ENCODE measurements at places on chromosomes 3 and 15.
A peak's percentile ranks its signal among the peaks of the same experiment; 100 is the strongest.

- no peak for DNase-seq
These were observed 65.9 kb downstream of the THSD4 start for GRCh38 chr15:71180986-71181853.

- DNase-seq: no peak
These were observed 8.0 kb downstream of the FBLN2 start for GRCh38 chr3:13556917-13557316.

GRCh38 chr15:52020221-52021085 is 1.4 kb downstream of the MAPK6 start:
- no peak for DNase-seq

DNA sequence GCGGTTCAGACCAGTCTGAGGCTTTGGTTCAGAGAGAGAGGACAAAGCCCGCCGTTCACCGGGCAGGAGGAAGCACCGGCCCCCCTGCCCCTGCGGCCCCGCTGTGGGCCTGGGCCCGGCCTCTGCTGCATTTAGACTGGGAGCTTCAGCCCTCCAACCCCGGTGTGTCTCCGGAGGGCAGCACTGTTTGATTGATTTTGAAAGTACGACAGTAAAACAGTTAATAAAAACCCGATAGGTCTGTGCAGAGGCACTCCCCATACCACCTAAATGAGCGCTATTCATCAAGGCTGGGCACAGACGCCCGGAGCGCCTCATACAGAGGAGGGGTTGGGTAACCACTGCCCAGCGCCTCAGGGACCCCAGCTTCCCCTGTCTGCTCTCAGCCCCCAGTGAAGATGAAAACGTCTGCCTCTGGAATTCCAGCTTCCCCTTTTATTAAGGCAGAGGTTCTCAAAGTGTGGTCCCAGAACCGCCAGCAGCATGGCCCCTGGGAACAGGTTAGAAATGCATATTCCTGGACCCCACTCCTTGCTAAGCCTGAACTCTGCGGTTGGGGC is 256.7 kb upstream of the TLE3 start:
- no peak for DNase-seq

- no peak for DNase-seq
These were observed 435.6 kb upstream of the ATP10A start for GRCh38 chr15:26298659-26299170.

GRCh38 chr3:183833516-183833915 is 8.1 kb upstream of the MAP6D1 start:
- no peak for DNase-seq

DNA sequence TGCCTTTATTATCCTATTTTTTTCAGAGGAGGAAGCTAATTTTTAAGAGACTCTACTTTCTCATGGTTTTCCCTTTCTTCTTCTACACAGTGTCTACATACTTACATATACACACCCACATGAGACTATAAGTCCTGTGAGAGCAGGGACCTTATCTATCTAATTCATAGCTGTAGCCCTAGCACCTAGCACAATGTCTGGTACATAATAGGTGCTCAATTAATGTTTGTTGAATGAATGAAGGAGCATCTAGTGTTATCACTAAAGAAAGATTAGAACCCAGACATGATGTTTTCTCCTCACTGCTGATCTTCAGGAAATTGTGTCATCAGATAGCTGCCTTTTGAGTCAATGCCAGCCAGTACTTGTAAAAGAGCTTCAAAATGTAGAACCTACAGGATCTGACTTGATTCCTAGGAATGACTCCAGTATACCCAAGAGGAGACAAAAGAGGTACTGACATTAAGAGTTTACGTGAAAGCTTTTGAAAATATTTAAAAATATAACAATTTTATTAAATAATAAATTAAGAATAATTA is 2.5 kb downstream of the SCG5 start:
- DNase-seq: no peak

GRCh38 chr3:183161552-183162336 is 790 bp downstream of the LAMP3 start:
- no peak for DNase-seq

- DNase-seq: no peak
These were observed 245.4 kb upstream of the CDIN1 start for GRCh38 chr15:36334059-36334458.

DNA sequence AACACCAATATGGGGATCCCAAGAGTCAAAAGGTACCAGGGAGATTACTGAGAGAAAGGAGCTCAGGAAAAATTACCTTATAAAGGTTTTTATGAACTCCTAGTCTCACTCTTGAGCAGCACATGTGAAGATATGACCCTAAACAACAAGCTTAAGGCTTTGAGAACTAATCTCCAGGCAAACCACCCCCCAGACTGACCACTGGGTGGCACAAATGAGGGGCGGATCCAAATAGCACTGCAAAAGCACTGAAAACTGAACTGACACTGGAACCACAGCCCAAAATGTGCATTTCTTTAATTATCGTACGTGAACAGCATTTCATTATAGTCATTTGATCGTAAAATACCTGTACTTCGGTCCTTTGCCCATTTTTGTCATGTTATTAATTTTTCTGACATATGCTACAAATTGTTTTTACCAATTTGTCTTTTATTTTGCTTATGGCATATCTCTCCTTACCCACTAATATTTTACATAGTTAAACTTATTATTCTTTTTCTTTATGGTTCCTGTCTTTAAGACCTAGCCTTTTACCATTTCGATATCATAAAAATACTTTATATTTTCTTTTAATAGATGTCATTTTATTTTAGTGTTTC is 31.5 kb upstream of the TFDP2 start:
- DNase-seq: no peak

DNA sequence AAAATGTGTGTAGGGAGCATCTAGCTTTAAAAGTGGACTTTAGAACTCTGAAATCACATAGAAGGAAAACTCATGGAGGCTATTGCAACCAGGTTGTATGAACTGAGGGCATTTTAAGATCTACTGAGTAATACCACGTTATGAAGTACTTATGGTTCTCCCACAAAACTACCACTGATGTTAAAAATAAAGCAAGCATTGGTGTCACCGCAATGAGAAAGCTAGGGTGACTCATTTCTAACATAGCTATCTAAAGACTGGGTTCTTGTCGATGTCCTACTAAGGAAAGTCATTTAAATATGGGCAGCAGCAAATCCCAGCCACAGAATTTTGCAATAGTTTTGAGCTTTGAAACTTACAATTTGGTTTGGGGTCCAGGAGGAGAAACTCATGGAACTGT is 584.8 kb downstream of the DIPK2A start:
- DNase-seq: no peak

DNA sequence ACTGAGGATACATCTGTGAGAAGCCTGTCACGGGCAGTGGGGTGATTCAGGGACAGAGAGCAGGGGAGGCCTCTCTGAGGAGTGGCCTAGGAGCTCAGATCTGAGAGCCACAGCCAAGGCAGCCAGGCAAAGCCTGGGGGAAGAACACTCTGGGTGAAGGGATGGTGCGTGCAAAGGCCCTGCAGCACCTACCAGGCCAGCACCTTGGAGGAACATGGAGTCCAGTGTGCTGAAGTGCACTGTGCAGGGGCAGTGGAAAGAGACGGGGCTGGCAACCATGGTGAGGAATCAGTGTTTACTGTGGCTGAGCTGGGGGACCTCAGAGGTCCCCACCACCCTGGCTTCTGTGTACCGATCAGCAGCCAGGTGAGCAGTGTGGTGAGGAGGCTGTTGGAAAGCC is 48.0 kb downstream of the NUP210 start:
- DNase-seq: no peak

- no peak for DNase-seq
These were observed 28.1 kb downstream of the DCLK3 start for GRCh38 chr3:36736301-36736700.

DNA sequence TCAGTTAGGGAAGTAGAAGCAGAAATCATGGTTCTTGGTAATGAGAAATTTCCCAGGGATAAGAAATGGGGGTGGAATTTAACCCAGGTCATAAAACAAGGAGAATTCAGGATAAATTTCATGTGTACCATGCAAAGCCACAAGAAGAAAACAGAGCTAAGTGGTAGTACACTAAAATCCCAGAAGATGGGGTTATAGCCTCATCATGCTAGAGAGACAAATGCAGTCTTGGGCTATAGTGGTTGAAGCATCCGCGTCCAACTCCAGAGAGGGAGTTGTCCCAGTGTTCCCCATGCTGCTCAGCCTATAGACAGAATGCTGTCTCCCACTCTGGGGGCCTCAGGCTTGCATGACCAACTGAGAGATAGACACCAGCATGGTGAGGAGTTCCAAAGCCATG is 36.2 kb upstream of the CLRN1 start:
- no peak for DNase-seq

GRCh38 chr3:42116466-42116865 is 25.3 kb downstream of the TRAK1 start:
- DNase-seq: no peak

- peak; percentile 70 for DNase-seq
These were observed 47.5 kb upstream of the MUC4 start for GRCh38 chr3:195859061-195859845.

GRCh38 chr3:19947549-19948225 is 790 bp downstream of the RAB5A start:
- DNase-seq: peak; percentile 26

- DNase-seq: no peak
These were observed 101.3 kb upstream of the ATP11B start for GRCh38 chr3:182692021-182692420.

GRCh38 chr3:69890691-69891090 is 108.8 kb upstream of the SAMMSON start:
- no peak for DNase-seq

DNA sequence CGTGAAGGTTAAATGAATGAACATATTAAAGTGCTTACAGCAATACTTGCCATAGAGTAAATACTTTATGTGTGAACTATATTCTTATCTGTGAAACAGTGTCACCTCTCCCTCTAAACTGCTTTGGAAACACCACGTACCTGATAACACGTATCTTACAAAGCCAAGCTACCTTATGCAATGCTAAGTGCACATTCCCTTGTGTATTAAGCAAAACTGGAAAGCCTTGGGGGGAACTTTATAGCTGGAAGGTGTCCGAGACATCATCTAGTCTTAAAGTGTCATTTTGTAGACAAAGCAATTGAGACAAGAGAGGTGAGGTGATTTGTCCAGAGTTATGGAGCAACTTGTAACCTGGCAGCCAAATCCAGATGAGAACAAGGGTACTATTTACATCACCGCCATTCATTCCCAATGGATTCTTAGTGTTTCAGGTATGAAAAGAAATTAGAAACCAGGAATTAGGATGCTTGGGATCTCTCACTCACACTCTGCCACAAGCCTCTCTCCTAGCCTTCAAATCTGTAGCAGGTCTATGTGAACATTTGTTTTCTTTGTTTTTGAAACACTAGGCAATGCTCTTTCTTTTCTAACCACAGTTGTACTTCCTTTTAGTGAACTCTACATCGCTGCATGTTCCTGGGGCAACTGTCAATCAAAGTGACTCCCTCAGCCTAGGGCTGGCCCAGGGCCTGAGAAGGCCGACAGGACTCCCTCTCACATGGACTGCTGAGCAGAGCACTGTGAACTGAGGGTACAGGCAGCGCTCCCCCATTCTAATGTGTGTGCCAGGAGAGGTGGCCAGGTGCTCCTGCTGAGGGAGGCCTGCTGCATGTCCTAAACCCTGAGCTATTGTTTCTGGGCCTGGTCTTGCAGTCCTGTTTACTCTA is 13.9 kb upstream of the MGLL start:
- no peak for DNase-seq

DNA sequence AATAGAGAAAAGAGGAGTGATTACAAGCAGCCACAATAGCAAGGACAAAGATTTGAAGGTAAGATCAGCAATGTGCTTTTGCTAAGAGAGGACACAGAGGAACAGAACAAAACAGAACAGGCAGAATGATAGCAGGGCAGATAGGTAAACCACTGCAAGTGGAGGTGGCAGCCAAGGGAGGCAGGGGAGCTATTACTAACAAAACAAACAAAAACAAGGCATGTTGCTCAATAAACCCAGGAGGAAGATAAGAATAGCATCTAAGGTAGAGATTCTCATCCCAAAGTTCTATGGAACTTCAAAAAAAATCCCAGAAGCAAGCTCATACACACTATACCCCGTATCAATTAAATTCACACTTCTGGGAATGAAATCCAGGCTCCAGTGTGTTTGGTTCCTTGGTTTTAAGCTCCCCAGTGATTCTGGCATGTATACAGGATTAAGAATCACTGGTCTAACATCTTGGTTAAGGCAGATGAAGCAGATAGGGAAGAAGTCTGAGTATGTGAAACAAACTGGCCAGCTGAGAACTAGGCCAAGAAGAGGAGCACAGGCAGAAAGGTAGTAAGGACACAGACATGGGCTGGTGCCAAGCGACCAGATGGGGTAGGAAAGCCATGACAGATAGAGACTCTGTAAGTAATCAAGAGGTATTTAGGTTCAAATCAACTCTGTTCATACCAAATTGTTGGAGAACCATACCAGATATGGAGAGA is 189.2 kb downstream of the DTWD1 start:
- no peak for DNase-seq

- DNase-seq: no peak
These were observed 326.8 kb downstream of the TBL1XR1 start for GRCh38 chr3:176870451-176870850.

GRCh38 chr15:64275934-64276333 is 80.0 kb downstream of the CSNK1G1 start:
- no peak for DNase-seq

DNA sequence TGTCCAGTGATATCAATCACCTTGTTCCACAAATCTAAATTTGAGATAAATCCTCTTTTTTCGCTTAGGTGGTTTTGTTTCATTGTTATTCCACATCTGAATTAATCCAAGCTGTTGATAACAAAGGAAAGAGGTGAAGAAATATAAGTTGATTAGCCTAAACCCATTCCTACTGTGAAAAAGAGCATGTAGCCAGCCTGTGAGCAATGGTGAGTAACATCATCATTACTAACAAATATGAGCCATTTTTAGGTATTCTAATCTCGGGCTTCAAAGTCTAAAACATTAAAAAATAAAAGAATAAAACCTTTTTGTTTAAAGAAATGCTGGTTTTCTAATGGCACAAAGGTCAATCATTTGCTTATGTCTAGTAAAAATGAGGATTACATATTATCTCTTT is 52.1 kb upstream of the P3H2 start:
- DNase-seq: no peak

DNA sequence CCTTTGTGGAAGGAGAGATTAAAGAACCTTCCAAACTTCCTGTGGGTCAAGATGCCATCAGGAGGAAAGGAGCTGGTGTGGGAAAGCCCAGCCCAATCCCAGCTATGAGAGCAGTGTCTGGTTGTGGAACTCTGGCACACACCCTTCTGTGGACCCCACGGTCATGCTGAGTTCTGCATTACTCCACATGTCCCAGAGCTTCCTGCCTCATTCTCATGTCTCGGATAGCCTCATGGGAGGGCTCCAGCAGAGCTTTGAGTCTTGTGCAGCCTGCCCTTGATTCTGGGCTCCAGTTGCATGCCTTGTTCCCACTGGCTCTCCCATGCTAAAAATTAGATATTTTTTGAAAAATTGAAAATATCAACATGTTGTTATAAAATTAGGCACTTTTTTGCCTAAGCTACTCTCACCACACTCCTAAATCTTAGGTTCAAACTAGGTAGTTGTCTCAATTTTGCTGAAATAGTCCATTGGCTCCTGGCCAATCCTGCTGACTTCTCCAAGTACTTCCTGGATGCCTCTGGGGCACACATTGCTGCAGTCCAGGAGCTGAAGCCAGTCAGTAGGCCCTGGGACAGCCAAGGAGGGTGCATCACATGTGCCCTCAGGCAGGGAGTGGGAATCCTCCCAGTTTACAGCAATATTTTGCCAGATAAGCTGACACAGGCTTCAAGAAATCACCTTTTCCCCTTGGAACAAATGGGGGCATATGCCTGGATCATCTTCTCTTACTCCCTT is 144.3 kb downstream of the EEFSEC start:
- DNase-seq: no peak

Measured in activated naive CD4-positive, alpha-beta T cell (primary cell).